ENCODE measurements at places on chromosomes 2 and 18. TPM values are rescaled to one million over a fixed set of nuclear protein-coding genes. Genes with fewer than 3 reads are reported as not detected.

ATP5MC3 gene
- total RNA-seq: 196 TPM

DNAH7 gene
- 1.4 TPM for total RNA-seq

GKN2 gene
- total RNA-seq: not detected

ATP6V1B1 gene
- 1.7 TPM for total RNA-seq

PJVK gene
- total RNA-seq: 5.4 TPM

NEU4 gene
- 3.2 TPM for total RNA-seq

GPR39 gene
- total RNA-seq: 0.59 TPM

ICA1L gene
- total RNA-seq: 3.9 TPM

MOGAT1 gene
- not detected for total RNA-seq

VIT gene
- not detected for total RNA-seq

CNTNAP5 gene
- not detected for total RNA-seq

IL1R1 gene
- total RNA-seq: 13.9 TPM

All from myocyte (in vitro differentiated cells).